ENCODE measurements at places on chromosomes 2 and 18.
A peak's percentile ranks its signal among the peaks of the same experiment; 100 is the strongest.

- DNase-seq, result no peak
These were observed 3.4 kb downstream of the TXNL1 start for GRCh38 chr18:56635007-56635406.

DNA sequence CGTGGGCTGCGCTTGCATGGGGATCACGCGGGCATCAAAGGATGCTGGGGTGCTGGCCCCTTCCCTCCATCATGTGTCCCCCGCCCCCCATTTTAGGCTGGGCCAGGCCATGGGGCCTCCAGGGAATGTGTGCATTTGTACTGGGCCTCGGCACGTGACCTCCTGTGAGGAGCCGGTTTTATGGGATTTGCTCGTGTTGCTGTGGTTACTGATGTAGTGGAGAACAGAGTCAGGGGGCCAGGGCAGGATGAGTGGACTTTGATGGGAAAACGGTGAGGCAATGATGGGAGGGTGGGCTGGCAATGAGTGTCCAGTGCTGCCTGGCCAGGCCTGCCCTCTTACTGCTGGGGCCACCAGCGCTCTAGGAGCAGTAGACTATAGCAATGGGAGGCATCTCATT, 257.7 kb downstream of the LOXHD1 start:
- no peak for DNase-seq

DNA sequence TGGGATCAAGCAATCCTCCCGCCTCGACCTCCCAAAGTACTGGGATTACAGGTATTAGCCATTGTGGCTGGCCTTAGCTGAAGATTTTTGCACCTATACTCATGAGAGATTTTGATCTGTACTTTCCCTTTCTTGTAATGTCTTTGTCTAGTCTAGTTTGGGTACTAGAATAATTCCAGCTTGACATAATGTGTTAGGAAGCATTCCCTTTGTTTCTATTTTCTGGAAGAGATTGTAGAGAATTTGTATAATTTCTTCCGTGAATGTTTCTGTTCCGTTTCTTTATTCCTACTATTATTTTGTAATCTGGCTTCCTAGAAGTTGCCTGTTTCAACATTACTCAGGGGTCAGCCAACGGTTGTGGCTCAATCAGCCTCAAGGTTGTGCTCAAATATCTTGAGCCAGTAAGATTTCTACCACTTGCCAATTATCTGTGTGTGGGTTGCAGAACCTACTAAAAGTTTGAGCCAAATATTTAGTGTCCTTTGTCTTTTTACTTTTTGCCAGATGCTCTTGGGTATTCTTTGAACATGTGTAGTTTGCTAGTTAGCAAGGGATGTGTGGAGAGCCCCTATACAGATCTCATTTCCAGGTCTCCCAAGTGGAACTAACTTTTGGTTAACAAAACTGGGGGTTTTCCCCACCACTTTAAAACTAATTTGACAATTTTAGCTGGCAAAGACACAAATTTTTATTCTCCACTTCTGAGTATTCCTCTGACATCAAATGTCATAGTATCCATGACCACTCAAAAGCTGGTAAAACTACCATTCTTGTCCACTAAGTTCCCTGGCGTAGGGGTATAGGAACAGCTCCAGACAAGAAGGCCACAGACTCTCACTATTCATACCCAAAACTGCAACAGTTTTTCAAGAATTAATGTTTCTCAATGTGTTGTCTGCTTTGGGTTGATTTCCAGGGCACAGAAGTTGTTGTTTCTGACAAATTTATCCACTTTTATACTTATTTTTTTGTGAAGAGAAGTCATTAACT, 42.8 kb upstream of the BAZ2B start:
- no peak for DNase-seq

- no peak for DNase-seq
These were observed 4.9 kb downstream of the IRS1 start for GRCh38 chr2:226794751-226795171.

GRCh38 chr2:96315400-96316071, 9.6 kb upstream of the ITPRIPL1 start:
- DNase-seq, result no peak

DNA sequence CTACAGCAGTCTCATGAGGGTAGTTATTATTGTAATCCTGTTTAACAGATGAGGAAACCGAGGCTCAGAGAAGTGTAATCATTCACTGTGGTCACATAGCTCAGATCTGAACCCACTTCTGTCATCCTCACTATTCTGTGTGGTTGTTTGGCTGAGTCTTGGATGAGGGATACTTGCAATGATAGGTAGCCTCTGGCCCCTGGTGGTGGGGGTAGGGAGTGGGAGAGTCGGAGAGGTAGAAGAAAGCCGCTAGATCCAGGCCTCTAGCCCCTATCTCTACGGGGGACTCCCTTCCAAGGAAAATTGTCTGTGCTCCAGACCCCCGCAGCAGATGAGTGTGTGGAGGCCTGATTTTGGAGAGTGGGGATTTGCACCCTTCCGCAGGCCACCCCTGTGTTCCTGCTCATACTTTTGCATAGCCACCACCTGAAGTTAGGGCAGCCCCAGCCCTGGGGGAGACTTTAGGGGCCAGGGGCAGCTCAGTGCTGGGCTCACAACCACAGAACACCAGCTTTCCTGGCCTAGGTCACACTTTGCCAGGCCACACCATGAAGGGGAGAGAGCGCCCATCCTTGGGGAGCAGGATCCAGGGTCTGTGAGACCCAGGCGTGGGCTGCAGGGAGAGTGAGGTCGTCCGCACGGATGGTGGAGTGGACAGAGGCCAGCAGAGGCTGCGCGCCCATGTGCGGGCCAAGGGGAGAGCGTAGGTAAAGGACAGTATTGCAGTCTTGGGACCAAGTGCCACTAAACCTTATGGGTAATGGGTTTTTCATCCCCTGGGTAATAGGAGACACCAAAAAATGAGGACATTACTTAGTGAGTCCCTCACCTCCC, 148.2 kb downstream of the GLI2 start:
- DNase-seq, result no peak

DNA sequence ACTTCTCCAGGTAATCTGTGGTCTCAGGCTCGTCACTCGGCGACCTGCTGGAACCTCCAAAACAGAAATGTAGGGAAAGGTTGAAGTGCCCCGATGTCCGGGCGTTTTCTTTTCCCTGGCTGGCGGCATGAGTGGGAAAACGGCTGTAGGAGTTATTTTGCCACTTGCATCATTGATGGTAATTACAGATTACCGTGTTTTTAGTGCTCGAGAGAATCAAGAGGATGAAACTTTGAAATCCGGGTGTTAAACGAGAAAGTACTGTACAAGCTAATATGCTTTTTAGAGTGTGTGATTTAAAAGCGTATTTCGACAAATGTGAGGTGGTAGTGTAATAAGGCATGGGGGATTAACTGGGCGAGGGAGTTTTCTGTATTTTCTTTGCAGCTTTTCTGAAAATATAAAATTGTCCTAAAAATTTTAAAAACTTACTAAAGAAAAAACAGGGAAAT, 819 bp downstream of the GRHL1 start:
- DNase-seq, result no peak

- no peak for DNase-seq
These were observed 75.9 kb downstream of the MRPS9 start for GRCh38 chr2:105113616-105114291.

GRCh38 chr18:78722386-78722785, 257.2 kb upstream of the SALL3 start:
- no peak for DNase-seq

- DNase-seq, result no peak
These were observed 18.8 kb downstream of the ZNF385B start for GRCh38 chr2:179842498-179843153.

DNA sequence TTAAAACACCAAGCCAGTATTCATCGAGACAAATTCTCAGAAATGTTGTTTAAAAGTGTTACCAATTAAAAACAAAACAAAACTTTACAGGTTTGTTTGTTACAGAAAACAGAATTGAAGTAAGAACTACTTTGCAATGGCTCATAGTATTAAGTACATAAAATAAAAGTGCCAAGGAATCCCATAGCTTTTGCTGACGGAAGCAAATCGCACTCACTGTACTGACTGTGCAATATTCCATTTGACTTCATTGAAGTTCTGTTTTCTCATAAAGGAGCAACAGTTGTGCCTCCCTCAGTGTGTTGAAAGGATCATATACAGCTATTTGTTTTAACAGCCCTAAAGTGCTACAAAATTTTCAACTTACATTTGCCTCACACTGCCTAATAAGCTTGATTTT, 507.8 kb downstream of the SPAG16 start:
- no peak for DNase-seq

- DNase-seq, result no peak
These were observed 21.9 kb downstream of the THUMPD2 start for GRCh38 chr2:39757156-39757555.

DNA sequence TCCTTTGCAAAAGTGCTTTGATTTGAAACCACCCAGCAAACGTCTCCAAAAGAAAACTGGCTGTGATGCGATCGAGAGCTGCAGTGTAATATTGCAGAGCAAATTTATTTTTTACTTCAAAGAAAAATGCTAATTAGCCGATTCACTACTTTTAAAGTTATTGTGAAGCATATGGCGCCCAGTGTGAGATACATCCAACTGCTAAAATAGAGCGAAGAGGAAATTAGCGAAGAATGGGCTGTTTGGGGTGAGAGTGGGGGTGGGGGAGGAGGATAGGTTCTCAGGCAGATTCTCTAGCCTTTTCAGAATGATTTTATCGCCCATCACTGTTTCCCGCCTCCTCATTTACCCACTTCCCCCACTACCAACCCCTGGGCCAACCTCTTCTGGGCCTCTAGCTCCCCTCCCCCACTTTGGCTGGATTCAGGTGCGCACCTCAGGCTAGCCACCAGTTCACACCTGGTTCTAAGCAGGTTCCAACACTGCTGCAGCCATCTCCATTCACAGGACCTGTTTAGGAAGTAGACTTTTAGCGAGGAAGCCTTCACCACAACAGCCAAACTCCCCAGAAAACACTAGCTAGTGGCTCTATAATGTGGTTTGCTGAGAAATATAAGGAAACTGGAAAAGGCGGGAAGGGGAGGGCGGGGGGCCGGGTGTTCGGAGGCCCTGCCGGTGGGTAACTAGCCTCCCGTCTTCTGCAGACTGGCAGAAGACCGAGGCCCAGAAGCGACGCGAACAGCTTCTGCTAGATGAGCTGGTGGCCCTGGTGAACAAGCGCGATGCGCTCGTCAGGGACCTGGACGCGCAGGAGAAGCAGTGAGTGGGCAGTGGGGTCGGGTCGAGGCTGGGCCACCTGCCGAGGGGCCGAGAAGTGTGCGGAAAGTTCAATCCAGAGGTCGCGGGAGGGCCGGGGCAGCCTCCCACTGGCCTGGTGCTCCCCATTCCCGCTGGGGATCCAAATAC, 6.0 kb upstream of the OTX1 start:
- no peak for DNase-seq

- DNase-seq, result peak; percentile 30
These were observed 23.1 kb upstream of the RBMS1 start for GRCh38 chr2:160516547-160517365.

GRCh38 chr18:12391487-12392165, 14.6 kb upstream of the AFG3L2 start:
- peak; percentile 60 for DNase-seq
